Left ventricle myocardium inferior (tissue), 1 donor: ENCODE measurements at places on chromosomes 7 and 10. TPM values are rescaled to one million over a fixed set of nuclear protein-coding genes. Genes with fewer than 3 reads are reported as not detected.

LBX1 gene
- not detected for total RNA-seq

CAMK2B gene
- 98.0 TPM for total RNA-seq

IKZF1 gene
- total RNA-seq, result 2.1 TPM

RPP30 gene
- total RNA-seq, result 31.6 TPM

DNA sequence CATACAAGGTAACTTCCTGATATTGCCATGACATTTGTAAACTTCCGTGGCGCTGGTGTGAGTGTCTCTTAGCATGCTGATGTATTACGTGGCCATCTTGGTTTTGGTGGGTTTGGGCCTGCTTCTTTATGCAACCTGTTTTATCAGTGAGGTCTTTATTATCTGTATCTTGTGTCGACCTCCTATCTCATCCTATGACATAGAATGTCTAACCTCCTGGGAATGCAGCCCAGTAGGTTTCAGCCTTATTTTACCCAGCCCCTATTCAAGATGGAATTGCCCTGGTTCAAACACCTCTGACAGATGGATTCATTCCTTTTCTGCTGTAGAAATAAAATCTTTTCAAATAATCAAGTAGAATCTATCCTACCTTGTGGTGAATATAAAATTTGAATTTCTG lies 23.0 kb upstream of the GPR141 start:
- no peak for DNase-seq

GRCh38 chr7:112449353-112449752 lies 907 bp upstream of the IFRD1 start:
- DNase-seq, result no peak

DNA sequence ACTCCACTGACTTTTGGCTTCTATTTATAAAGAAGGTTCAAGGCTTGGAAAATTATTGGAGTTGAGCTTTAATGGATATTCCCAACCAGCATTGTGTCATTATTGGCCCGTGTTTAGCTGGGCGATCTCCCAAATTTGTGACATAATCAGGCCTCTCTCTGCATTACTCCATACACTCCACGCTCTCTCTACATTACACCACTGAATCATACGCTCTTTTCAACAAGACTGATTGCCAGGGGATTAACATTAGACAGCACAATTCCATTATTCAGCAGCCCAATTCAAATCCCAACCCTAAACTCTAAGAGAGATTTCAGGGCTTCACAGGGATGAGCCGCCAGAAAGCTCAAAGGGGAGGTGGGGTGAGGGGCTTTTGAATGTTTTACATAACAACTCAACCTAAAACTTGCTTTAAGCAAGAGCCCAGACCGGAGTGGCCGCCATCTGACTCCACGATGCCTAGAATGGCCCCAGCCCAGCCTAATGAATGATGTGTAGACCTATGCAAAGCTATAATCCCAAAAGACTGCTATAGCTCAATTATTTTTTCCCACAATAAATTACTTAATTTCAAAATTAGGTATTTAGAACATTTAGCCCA lies 61.8 kb downstream of the FGFR2 start:
- DNase-seq, result no peak

DNA sequence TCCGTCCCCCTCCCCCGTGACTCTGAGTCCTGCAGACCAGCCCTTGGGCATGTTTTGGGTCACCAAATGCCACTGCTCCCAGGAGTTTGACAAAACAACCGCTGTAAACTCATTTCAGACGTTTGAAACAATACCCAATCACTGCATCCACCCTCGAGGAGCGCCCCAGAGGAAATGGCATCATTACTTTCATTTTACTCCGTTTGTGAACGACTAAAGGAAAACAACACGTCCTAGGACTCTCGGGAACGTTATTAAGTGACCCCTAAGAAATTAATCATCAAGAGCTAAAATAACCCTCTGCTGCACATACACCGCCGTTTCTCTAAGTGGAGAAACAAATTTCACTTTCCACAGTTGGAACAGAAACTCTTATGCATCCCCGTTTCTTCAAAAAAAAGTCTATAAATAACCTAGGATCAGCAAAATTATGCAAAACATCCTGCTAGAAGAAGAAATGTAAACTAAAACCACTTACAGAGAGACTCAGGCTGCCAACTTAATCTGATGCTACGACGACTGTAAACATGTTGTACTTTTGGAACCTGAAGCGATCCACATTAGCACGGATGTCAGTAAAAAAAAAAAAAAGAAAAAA lies 109.9 kb upstream of the EFCAB10 start:
- DNase-seq, result no peak

- no peak for DNase-seq
Observed at GRCh38 chr10:76640806-76641205, 996.8 kb downstream of the KCNMA1 start.

DNA sequence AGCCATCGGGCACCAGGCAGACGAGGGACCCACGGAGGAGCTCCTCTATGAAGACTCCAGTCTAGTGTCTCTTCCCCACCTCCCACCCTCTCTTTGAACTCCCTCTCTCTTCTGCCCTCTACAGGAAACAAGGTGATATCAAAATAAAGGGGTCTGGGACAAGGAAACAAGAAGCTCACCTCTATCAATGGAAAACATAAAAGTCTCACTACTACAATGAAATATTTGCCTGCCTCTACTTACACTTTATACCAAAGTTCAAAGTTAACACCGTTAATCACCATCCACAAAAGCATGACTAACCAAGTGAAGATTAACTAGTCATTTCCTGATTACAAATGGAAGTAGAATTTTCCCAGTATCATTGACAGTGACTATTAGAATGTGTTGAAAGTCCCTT lies 82.2 kb downstream of the PARD3 start:
- DNase-seq, result no peak

- no peak for DNase-seq
Observed at GRCh38 chr7:76278540-76278939, 23.9 kb upstream of the HSPB1 start.

DNA sequence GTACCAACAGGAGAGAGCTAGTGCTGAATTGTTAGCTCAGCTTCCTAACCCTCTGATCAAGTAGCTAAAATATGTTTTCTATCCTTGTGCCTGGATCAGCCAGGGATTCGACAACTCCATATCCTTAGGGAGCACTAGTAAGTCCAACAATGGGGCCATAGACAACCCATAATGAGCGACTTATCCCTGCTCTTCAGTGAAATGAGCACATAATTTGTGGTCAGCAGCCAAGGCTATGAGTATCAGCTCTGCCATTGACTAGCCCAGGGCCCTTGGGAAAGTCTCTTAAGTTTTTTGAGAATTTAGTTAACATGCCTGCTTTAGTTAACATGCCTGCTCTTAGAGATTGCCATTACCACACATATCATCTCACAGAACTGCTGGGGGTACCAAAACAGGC lies 39.3 kb downstream of the COL1A2 start:
- no peak for DNase-seq
